Stimulated activated CD4-positive, alpha-beta T cell treated with anti-CD3 and anti-CD28 coated beads, Interleukin-12 subunit alpha, Interleukin-12 subunit beta, amount 100 ng/mL, for 48 hours (primary cell): ENCODE measurements at places on chromosomes 4 and X.

GRCh38 chr4:24605216-24605615 is 20.9 kb upstream of the DHX15 start:
- no peak for DNase-seq

GRCh38 chr4:91758487-91758886 is 545.3 kb upstream of the GRID2 start:
- DNase-seq, result no peak

DNA sequence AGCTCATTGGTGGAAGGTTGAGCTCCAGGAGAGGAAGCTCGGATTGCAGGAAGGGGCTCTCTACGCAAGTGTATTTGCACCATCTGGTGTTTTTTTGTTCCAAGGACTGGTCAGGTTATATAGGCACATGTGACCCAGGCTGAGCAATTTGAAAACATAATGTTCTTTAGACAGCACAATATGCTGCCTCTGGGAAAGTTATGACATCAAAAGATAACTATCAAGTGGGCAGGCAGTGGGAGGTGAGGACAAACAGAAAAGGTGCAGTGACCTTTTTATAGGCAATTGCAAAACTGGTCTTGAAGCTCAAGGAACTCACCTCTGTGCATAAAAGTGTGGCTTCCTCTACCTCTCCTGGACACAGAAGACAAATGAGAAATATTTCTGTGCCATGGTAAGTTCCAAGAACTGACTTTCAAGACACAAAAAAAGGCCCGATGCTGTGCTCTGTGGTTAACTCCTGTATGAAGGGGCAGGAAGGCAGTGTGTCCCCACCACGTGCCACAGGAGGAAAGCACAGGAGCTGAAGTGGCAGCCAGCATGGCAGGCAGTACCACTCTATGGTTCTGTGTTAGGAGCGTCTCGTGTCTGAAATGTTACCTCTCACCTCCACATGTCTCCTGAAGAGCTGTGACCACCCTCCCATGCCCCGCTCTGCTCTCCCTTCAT is 128.6 kb downstream of the SHROOM3 start:
- no peak for DNase-seq

DNA sequence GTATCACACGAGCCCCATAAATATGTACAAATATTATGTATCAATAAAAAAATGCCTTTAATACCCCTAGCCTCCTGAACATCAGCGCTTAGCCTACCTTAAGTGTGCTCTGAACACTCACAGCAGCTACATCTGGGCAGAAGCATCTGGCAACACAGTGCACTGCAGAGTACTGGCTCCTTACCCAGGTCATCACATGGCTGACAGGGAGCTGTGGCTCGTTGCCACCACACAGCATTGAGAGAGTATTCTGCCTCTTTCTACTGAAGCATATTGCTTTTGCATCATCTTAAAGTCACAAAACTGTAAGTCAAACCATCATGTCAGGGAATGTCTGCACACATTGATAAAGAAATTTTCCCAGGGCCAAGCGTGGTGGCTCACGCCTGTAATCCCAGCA is 55.2 kb downstream of the TRIML1 start:
- DNase-seq, result no peak

DNA sequence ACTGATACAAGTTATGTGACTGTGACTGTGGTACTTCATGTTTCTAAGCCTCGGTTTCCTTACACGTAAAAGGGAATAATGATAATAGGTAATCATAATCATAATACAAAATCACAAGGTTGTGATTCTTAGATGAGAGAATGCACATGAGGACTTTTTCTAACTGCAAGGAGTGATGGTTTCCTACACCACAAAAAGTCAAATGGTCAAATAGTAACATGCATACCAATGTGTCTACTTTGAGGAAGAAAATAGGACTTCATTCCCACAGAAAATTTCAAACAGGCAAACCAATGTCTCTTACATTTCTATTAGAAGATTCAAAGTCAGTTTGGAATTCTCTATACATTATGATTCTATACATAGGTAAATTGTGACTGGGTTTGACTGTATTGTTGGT is 368.7 kb upstream of the FTHL17 start:
- DNase-seq, result no peak
